ENCODE measurements at places on chromosomes 2 and 18.

DNA sequence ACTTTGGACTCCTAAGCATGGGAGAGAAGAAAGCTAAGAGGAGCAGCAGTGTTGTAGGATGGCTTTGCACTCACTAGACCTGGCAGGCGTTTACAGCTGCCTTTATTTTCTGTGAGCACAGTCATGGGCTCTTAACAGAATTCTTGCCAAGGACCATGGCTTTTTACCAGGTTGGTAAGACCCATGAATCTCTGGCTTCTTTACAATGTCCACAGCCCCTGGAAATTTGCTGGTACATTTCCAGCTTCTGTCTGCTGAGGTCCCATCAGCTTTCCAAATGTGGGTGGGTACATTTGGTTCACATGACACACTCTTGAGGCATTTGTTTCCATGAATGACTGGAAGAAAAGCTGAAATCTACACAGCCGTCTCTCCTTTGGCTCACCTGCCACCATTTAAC lies 162.7 kb downstream of the PPP1R1C start:
- DNase-seq: no peak

DNA sequence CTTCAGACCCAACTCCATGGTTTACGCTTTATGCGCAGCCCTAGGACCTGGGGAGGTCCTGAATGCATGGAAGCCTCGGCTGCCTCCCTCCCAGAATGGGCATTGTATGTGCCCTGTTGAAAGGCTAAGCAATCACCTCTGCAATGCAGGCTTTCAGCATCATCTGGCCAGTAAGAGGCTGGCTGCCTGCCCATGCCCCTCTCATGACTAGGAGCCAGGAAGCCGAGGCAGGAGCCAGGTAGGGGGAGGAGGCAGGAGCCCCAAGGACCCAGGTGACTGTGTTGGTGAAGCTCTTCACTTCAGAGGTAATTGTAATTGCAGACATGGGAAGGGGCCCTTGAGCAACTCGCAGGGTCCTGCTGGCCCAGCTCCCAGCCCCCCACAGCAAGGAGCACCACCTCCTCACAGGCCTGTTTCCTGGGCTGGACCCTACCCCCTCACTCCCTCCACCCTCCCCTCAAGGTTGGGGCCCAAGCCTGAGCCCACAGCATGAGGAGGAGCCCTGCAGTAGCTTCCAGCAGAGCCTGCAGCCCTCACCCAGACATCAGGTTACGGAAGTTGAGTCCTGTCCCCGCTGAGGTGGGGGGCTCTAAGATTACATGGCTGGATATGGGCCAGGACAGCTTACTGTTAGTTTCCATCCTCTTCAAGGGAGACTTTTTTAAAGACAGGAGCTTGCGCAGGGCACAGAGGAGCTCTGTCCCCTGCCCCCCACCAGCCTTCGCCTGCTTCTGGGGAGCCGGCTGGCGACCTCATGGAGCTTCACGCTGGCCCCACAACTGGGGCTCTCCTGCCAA lies 21.9 kb downstream of the CRACDL start:
- no peak for DNase-seq

GRCh38 chr2:202036601-202037037 lies 3.0 kb downstream of the FZD7 start:
- peak; percentile 16 for DNase-seq

- DNase-seq: peak; percentile 70
Measured at GRCh38 chr2:135052042-135052876, at the start of gene RAB3GAP1. Gene RAB3GAP1 (plus strand): TSS chr2:135052292. CDS start chr2:135052308, 16 bp downstream.

GRCh38 chr2:159468257-159468656 lies 148.1 kb downstream of the BAZ2B start:
- DNase-seq: no peak

DNA sequence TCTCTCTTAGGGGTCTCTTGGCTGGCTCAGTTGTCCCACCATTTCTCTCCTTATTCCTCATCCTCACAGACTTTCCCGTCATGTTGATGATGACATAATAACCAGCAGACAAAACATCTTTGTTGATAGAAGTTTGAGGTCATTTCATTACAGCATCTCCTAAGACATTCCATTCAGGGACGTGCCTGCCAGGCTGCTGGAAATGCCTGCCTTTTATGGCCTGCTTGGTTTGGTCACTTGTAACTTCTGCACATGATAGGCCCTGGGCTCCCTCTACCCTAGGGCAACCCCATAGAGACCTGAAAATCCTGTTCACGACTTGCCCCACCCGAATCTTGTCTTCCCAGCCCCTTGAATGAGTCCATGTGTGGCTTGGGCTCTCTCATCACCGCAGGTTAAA lies 81.7 kb downstream of the SDC1 start:
- no peak for DNase-seq

DNA sequence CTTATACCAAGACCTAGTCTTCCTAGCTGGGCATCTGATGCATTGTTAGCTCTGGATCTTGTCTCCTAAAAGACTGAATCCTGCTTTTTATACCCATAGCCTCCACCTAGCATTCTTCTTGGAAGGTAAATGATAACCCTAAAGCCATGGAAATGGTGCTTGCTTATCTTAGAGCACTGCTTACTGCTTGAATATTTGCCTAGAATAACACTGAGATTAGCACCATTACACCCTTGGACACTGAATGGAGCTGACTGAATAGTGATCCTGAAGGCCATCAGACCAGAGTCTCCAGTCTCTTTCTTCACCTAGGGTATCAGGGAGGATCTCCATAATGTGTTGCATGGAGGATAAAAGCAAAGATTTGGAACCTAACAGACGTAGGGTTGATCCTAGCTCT lies 50.3 kb upstream of the UGP2 start:
- DNase-seq: no peak

Data from heart right ventricle (tissue), 16 donors.